ENCODE measurements at places on chromosomes 11 and 22.

DNA sequence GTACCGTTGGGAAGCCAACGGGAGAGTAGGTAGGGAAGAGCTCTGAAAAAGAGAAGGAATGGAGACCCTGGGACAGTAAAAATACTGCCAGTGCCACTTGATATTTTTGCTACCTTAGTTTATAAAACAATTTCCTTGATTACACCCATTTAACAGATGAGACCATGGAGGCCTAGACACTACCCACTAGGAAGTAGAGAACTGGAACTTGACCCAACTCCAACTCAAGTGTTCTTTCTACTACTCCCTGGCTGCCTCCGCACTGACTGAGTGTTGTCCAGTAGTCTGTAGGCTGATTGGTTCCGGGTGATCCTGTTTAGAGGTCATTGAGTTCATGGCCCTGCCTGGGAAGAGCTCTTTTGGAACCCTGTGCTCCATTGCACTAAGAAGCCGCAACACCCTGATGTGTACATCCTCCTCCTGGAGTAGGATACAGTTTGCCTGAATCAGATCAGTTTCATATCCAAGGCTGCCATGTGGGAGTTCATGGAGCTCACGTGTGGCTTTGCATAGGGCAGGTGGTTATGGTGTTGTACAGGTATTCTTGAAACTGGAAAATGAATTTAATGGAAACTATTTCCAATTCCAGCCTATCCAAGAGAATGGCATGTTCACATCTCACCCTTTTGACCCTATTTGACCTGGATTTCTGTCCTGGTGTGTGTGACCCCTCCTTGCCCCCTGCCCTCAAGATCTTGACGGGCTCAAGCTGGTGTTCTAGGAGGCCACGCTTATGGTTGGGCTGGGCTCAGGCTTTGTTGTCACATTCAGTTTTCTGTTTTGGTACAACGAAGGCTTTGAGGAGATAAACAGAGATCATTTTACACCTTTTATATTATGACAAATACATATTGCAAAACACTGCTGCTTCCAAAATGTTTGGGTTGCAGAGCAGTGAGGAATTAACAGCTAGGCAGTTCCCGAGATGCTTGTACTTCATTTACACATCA is 102.2 kb upstream of the NNMT start:
- DNase-seq, result no peak

- DNase-seq, result peak; percentile 6
Observed at GRCh38 chr11:20156876-20157613, 3.2 kb downstream of the DBX1 start.

- DNase-seq, result no peak
Observed at GRCh38 chr22:47632701-47633100, 870.3 kb downstream of the TBC1D22A start.

GRCh38 chr11:114397349-114397982 is 2.8 kb downstream of the C11orf71 start:
- DNase-seq, result no peak

GRCh38 chr11:114207096-114207495 is 89.1 kb upstream of the NNMT start:
- no peak for DNase-seq

DNA sequence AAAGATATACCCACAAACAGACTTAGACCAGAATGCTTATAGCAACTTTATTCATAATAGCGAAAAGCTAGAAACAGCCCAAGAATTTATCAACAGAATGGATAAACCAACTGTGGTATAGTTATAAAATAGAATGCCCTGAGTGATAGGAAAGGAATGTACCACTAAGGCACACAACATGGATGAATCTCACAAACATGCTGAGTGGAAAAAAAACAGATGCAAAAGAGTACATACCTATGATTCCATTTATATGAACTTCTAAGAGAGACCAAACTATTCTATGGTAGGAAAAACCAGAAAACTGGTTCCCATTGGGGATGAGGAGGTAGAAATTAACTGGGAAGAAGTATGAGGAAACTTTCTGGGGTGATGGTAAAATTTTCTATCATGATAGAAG is 40.4 kb upstream of the GRIK4 start:
- DNase-seq, result no peak

- no peak for DNase-seq
Observed at GRCh38 chr11:7493670-7494069, 8.4 kb downstream of the OLFML1 start.

DNA sequence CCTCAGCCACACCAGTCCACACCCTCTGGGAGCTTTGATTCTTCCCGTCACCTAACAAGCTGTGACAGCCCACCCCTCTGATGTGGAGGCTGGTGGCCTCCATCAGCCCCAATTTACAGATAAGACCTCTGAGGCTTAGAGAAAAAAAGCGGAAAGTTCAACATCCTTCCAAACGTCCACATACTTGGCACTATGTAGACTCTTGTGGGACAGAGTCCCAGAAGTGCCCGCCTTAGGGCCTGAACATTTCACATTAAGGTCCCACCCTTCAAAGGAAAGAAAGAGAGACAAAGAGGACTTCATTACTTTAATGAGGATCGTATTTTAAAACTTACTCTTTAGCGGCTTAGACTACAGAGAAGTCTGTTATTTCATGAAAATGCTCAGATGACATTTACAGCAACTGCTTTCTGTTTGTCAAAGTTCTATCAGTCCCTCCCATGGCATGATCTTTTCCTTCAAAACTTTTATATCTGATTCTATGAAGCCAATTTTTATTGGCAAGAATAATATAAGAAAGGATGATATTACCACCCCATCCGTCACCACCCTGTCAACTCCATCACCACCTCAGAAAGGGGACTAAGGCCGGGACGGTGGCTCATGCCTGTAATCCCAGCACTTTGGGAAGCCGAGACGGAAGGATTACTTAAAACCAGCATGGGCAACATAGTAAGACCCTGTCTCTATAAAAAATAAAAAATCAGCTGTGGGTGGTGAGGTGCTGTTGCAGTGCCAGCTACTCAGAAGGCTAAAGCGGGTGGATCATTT is 15.7 kb upstream of the SCGB1A1 start:
- DNase-seq, result no peak

GRCh38 chr11:97772705-97773104 is 1248.0 kb upstream of the CNTN5 start:
- DNase-seq, result no peak

GRCh38 chr11:106848526-106848925 is 169.8 kb downstream of the GUCY1A2 start:
- no peak for DNase-seq

GRCh38 chr11:2768471-2769408 is 68.9 kb upstream of the KCNQ1OT1 start:
- no peak for DNase-seq

DNA sequence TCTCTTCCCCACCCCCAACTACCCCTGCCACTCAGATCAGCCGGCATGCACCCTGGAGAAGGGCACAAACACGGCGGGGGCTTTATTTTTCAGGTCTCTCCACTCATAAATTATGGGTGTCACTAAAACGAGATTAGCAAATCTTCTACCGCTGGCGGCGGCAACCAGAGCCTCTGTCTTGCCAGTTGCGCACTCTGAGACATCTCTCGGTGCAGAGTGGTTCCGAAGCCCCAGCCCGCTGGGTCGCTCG is 125.3 kb upstream of the C11orf58 start:
- no peak for DNase-seq

DNA sequence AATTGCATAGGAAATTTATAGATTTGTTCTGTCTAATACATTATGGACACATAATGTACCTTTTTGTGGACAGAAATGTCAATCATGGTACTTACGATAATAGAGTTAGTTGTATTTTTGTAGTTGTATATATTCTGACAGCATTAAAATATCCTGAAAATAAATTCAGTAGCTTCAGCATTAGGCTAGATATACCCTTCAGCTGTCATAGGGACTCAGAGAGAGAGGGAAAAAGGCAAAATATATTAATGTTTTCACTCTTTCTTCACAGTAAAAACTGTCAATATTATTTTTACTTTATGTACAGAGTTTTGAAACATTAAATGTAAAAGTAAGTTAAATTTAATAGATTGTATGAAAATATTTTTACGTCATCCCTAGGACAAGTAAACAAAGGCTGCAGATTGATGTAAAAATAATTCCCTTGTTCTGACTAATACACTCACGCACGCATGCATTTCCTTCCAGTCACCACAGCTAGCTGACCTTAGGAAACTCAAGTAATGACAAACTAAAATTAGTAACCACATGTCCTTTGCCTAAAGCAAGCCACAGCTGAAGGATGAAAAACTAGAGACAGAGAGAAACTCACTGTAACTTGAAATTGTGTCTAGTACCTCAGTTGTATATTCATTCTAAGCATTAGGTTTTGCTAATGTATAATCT is 104.7 kb upstream of the CARD18 start:
- no peak for DNase-seq

DNA sequence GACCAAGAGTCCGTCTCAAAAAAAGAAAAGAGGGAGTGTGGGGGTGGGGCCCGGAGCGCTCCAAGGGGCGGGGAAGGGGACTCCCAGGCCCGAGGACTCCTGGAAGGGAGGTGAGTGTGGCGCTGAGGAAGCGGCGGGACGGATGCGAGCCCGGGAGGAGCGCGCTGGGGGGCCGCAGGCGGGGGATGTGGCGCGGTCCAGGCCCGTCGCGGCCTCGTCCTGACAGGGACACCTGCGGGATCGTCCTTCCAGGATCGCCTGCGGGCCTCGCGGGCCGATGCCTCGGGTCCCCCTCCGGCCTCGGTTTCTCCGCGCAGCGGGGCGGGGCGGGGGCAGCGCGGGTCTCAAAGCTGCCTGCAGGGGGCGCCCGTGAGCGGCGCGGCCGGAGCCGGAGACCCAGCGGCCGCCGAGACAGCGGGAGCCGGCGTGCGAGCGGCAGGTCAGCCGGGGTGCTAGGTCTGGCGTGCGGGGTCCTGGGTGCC is 3.8 kb upstream of the ADORA2A start:
- DNase-seq, result peak; percentile 47

- DNase-seq, result no peak
Observed at GRCh38 chr11:134417871-134418840, 6.1 kb upstream of the B3GAT1 start.

- no peak for DNase-seq
Observed at GRCh38 chr11:90856790-90857189, 633.9 kb upstream of the CHORDC1 start.

- DNase-seq, result no peak
Observed at GRCh38 chr11:104897891-104898684, at the start of gene CASP12. CASP12 (minus strand) TSS chr11:104898460.

GRCh38 chr11:123580557-123581275 is 73.7 kb downstream of the SCN3B start:
- peak; percentile 42 for DNase-seq

DNA sequence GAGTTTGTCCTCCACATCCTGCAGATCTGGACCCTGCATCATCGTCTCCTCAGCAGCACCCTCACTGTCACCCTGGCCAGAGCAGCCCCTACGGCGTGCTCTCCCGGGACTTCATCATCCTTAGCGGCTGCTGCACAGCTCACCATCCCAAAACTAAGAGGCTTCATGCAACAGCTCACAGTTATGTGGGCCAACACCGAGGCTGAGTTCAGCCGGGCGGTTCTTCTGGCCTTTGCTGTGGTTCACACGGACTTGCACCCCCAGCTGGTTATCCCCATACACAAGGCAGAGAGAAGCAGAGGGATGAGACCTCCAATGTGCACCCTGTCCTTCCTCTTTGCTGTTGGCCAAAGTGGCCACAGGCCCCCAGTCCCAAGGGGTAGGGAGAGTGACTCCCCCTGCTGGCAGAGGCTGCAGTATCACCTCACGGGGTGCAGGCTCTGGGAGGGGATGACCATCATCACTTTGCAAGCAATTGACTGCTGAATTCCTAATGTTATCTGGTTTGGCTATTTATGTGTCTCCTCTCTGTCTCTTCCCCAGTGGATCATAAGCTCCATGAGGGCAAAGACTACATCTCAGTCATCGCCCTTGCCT is 276.8 kb downstream of the BRD1 start:
- DNase-seq, result no peak

DNA sequence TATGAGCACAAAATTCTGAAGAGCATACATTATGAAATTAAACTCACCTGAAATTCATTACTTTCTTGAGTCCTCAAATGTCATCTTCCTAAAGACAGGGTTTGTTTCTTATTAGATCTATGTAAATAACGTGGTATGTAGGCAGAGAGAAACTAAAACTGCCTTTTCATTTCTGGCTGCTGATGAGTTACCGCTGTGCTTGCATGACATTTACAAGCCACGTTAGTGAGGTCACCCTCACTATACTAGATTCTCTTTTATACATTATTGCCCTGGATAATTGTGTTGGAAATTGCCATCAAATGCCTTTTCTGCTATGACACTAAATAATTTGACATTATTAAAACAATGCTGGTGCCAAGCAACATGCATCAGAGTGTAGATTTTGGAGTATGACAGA is 748.3 kb upstream of the ANO3 start:
- DNase-seq, result no peak

GRCh38 chr11:15727520-15727914 is 612.8 kb downstream of the INSC start:
- DNase-seq, result no peak

- no peak for DNase-seq
Observed at GRCh38 chr11:67280788-67281551, 8.1 kb upstream of the ANKRD13D start.

GRCh38 chr11:2945757-2946287 is 16.6 kb upstream of the PHLDA2 start:
- no peak for DNase-seq

GRCh38 chr11:79076526-79077115 is 364.2 kb downstream of the TENM4 start:
- DNase-seq, result no peak

- no peak for DNase-seq
Observed at GRCh38 chr11:103528046-103528445, 418.8 kb downstream of the DYNC2H1 start.

DNA sequence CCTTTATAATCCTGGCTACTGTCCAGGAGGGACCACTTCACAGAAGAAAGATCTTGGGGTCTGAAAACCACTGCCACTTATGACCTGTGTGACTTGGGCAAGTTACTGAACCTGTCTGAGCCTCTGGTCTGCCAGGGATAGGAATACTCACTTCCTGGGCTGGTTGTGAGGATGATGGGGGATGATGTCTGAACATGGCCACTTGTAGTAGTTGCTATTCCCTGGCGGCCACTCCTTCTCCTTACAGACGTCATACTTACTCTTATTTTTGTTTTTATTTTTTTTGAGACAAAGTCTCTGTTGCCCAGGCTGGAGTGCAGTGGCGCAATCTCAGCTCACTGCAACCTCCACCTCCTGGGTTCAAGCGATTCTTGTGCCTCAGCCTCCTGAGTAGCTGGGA is 26.1 kb downstream of the CD82 start:
- no peak for DNase-seq

- no peak for DNase-seq
Observed at GRCh38 chr11:45093761-45094455, 52.5 kb upstream of the PRDM11 start.

DNA sequence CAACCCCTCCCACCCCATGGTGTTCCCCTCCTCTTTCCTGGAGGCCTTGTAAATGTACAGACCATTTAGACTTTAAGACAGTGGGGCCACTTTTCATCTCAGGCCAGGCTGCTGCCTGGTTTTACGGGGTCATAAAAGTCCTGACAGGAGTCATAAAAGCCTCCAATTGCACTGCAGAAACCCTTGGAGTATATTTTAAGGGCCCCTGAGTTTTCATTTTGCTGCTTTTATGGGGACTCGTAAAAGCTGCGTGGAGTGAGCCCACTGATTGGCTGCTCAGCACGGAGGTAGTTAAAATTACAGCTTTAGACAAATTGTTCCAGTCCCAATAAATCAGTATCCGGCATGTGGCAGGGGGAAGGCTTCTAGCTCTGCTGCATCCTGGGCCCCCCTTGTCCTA is 627.6 kb downstream of the NTM start:
- DNase-seq, result no peak

GRCh38 chr11:120622189-120622875 is 110.8 kb downstream of the GRIK4 start:
- no peak for DNase-seq

GRCh38 chr11:27296497-27296896 is 66.5 kb downstream of the CCDC34 start:
- DNase-seq, result no peak
